ENCODE measurements at places on chromosomes 6 and 20.

GRCh38 chr6:142183351-142183750 lies 36.3 kb downstream of the VTA1 start:
- DNase-seq: no peak

GRCh38 chr6:53918854-53919510 lies 124.2 kb downstream of the LRRC1 start:
- DNase-seq: no peak

DNA sequence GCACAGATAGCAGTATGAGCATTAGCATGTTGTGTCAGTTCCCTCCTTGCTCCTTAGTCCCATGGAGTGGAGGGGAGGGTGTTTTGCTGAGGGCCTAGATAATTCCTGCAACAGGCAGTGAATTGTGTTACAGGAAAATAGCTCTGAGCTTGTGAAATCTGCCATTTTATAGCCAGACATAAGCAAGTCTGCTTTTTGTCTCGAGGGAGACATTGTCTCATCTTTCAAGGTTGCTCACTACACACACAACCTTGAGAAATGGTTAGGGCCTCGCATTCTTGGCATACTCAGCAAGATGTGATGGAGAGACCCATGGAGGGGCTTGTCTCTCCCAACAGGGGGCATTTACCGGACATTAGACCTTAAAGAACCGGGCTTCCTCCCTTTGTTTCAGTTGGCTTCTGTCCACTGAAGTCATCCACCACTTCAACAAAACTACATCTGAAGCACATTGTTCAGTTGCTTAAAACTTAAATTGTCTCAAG lies 108.0 kb upstream of the FOXO3 start:
- no peak for DNase-seq

DNA sequence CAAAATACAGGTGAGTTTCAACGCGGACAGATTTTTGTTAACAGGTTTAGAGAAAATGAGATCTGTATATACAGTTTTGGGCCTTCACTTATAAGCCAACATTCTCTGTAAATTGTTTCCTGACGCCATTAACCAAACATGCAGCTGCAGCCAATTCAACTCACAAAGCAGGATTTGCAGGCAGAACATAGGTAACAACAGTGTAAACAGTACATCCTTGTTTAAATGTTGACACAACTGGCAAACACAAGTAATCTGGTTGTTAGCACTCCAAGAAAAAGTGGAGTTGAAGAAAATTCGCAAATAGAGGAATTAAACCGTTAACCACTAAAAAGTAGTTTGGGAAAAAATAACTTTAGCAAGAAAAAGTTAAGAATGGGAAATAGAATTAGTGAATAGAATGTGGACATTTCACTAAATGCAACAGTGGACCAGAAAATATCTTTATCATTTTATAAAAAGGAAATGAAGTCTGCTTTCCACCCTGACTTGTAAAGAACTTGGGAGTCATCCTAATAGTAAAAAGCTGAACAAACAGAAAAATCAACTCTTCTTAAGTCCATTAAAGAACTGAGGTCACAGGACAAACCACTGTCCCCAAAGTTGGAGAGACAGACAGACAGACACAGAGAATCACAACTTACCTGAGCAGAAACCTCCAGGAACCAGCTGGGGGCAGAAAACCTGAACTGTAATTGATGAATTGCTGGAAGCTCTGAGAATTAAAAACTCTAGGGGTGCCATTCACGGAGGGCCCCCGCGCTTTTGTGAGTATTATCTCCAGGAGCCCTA lies 10.1 kb downstream of the SMIM28 start:
- no peak for DNase-seq

DNA sequence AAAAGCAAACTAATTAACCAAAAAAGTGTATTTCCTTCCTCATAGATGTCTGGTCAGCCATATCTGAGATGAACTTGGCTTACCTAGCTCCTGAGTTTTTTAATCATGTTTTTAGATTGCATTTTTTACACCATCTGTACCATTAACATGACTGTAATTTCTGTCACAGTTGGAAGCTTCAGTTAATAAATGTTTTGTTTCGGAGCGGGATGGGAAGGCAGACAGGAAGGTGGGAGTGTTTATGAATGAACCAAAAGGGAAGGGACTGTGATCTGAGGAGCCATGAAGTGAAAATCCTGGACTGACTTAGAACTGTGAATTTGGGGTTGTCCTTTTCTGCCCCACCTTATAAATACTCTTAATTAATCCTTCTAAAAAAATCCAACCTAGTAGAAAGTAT lies 445.6 kb upstream of the SOX4 start:
- DNase-seq: no peak

- no peak for DNase-seq
Measured at GRCh38 chr6:129696028-129696418, 14.0 kb downstream of the ARHGAP18 start.

DNA sequence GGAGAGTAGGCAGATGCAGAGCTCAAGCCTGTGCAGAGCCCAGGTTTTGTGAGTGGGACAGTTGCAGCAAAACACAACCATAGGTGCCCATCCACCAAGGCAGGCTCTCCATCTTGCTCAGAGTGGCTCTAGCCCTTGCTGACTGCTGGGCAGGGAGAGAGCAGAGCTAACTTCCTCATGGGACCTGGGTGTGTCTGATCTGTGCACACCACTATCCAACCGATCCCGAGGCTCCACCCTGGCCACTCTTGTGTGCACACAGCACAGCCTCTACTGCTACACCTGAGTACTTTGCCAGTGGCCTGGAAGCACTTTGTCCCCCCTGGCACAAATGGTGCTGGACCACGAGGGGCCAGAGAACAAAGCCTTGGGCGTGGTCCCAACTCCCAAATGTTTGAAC lies 7.9 kb upstream of the DEFB125 start:
- DNase-seq: no peak

GRCh38 chr6:142412241-142412640 lies 110.4 kb downstream of the ADGRG6 start:
- DNase-seq: no peak

DNA sequence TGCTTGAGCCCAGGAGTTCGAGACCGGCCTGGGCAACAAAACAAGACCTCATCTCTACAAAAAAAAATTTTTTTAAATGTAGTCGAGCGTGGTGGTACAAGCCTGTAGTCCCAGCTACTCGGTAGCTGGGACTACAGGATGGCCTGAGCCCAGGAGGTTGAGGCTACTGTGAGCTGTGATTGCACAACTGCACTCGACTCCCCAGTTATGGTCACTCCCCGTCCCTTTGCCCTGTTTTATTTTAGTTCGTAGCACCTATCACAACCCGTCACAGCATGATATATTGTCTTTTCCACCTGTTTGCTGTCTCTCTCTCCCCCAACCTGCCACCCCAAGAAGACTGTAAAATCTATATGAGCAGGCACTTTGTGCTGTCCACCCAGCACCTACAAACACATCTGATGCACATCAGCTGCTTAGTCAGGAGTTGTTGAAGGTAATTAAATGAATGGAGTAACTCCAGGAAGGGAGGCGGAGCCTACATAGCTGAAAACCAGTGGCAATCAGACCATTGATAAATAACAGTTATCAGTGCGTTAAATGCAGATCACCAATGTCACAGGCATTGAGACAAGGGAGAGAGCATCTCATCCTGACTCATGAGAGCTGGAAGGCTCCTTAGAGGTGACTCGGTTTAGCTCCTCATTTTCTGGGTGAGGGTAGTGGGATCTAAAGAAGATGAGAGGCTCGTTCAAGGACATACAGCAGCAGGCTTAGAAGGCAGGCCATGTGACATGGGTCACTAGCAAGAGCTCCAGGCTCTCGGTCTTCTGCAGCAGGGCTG lies 14.4 kb upstream of the XRN2 start:
- DNase-seq: no peak

DNA sequence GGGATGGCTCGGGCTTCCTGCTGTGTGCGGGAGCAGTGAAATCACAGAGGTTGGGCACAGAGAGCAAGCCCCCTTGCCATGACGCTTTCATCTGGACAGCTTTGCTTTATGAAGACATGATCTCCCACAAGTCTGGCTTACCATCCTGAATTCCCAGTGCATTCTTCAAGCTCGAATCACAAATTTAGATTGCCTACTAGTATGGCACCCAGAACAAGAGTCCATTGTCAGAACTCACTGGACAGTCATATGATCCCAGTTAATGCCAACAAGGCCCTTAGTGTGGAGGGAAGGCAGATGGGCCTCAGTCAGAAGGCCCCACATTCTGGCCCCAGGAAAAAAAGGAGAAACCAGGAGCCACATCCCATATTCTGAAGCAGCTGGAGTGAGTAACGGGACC lies 147.3 kb upstream of the FOXQ1 start:
- no peak for DNase-seq

DNA sequence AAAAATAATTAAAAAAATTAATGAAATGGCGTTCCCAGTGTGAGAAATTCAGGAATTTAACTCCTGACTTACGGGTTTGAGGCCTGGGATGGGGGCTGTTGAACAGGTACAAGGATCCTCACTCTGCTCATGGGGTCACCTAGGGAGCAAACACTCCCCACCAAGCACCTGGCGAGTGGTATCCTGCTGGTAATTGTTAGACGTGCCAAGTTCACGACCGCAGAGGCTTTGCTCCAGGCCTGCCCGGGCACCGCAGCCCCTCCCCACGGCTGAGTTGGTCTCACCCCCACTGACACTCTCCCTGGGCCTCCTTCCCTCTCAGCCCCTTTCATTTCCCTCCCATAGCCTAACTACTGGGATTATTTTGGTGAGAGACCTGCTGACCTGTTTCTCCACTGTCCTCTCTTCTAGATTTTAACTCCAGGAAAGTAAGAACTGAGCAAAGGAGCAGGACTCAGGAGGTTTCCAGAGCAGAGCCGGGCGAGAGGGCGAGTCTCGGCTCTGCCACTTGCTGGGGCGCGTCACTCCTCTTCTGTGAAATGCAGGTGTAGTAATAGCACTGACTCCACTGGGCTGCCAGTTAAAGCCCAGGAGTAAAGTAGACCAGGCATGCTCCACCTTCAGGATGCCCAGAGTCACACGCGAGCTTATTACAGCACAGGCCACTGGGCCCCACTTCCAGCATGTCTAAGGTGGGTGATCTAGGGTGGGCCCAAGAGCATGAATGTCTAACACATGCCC lies 22.8 kb downstream of the BMP7 start:
- no peak for DNase-seq
